Tibial nerve (tissue), 4 donors: ENCODE measurements at places on chromosomes 2 and 18. TPM values are rescaled to one million over a fixed set of nuclear protein-coding genes. Genes with fewer than 3 reads are reported as not detected.

The GPBAR1 gene
- 37.8 TPM for total RNA-seq

The UGT1A4 gene
- total RNA-seq = not detected

DNA sequence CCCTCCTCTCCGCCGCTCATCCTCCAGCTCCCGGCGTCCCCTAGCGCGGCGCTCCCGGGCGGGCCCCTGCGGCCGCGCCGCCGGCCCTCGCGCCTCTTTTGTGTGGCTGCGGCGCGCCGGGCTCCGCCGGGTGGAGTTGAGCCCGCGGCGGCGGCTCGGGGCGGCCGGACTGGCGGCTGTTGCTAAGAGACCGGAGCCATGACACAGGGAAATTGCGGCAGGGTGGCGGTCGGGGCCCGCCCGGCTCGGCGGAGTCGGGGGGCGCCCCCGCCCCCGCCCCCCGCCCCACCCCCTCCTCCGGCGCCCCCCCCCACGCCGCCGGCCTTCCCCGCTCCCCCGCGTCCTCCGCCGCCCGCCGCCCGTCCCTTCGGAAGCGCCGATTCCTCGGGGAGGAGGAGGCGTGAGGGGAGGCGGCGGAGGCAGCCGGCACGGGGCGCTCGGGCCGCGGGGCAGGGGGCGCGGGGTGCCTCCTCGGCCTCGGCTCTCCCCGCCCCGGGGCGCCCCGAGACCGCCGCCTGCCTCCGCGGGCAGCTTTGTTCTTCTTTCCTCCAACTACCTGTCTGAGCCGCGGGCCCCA lies at the start of gene TMEM200C:
Gene TMEM200C (minus strand): TSS at position 224 of the 577 bp plus-strand sequence. CDS start 3,459 bp downstream, outside the sequence.
- DNase-seq = no peak

DNA sequence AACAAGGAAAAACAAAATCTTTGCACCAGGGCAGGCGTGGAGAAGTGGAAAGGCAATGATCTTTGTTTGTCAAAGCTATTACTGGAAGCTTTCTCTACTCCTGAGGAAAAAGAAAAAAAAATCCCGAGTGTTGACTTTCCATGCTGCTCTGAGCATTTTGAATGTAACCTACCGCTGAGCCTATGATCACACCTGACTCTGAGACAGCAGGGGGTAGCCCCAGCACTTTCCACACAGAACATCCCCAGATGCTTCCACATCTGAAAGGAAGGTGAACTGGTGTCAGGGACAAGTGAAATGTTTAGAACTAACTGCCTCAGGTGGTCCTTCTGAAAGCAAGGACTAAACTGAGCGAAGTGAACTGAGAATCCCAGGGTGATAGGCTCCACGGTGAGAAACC lies 1315.1 kb upstream of the DDX18 start:
- DNase-seq = no peak

The POTEC gene
- not detected for total RNA-seq

GRCh38 chr2:67900826-67901225 lies 162.0 kb downstream of the C1D start:
- DNase-seq = no peak

GRCh38 chr2:199144546-199144945 lies 313.2 kb downstream of the SATB2 start:
- no peak for DNase-seq

The MLPH gene
- total RNA-seq = 60.1 TPM

- DNase-seq = no peak
Measured at GRCh38 chr2:74238879-74239278, 40.5 kb downstream of the MTHFD2 start.
